ENCODE measurements at places on chromosomes 1 and 21.

DNA sequence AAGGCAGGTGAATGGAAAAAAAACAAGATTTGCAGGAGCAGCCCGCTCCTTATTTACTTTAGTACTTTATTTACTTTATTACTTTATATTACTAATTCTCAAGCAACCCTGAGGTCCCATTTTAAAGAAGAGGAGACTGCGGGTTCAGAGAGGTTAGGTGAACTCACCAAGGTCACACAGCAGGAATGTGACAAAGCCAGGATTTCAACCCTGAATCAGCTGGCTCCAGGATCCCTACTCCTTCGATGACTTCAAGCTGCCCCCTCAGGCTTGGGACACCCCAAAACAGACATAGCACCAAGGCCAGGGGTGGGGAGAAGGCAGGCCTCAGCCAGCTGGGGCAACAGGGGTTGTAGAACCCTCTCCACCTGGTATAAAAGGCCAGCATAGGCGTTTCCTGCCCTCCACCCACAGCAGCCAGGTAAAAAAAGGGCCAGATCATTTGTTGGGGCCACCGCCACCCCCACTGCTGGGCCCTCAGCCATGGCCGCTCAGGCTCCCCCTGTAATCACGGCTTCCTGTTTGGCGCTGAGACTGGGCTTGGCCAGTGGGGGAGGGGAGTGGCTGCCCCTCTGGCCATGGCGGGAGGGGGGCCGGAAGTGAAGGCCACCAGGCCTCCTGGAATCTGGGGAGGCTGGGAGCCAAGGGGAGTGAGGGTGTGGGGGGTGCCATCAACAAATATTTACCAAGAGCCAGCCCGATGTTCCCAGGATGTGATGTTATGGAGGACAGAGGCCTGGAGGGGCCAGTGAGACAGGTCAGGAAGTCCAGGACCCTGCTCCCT, 6.6 kb downstream of the SDC3 start:
- DNase-seq = no peak

DNA sequence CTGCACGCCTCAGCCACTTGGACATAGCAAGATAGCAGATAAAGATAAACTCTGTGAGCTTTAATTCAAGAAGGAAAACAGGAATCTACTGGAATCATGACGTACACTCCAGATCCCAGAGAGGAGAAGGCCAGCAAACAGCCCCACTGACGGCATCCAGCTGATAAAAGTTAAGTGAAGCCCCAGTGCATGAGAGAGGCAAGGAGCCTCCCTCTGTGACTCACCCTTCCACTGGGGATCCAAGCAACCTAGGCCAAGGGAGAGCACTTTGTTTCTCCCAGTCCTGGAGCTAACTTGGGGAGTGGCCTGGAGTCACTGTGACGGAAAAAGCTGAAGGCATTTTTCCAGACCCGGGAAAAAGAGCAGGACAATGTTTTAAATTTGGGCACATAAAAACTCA, 270.0 kb downstream of the AKT3 start:
- no peak for DNase-seq

DNA sequence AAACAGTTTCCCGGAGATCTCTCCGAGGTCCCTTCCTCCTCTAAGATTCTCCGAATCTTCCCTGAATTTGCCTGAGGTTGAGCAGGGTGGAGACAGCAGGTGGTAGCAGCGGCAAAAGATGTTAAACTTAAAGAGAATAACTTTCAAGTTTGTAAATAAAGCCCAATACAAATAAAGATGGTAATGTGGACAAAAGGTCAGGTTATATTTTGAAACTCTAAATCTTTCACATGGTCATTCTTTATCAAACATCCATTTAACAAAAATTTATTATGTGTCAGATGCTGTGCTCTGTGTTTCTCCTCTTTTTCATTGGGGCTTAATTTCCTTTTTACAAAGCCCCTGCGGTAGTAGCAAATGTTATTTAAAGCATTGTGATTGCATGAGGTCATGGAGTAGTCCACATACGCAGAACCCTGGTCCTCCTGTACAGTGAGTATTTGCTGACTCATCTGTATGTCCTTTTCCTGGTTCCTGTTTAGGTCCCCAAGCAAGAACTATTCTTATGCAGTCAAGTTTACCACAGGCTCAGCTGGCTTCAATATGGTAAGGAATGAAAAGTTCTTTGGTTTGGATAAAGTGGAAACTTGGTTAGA, 119.2 kb downstream of the ITSN1 start:
- DNase-seq = no peak

GRCh38 chr1:39500862-39501389, 9.5 kb downstream of the BMP8A start:
- no peak for DNase-seq

DNA sequence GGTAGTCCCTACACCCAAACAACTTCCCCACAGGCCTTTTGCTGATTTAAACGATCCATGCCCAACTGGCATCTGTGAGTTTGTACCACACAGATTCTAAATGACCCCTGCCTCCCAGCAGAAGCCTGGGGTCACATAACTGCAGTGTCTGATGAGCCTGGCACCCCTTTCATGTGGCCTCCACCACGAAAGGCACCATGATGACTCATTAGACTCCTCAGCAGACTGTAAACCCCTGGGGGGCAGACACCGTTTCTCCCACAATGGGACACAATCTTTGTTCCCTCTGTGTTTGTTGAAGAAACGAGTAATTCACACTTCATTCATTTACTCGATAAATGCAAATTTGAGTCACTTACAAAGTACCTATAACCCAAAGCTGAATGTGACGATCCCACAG, 81.6 kb downstream of the CCDC185 start:
- no peak for DNase-seq

Data from stimulated activated CD4-positive, alpha-beta T cell treated with anti-CD3 and anti-CD28 coated beads, Interleukin-2, amount 100 ng/mL, for 24 hours (primary cell).